ENCODE measurements at places on chromosomes 3 and 15.
A peak's percentile ranks its signal among the peaks of the same experiment; 100 is the strongest.

DNA sequence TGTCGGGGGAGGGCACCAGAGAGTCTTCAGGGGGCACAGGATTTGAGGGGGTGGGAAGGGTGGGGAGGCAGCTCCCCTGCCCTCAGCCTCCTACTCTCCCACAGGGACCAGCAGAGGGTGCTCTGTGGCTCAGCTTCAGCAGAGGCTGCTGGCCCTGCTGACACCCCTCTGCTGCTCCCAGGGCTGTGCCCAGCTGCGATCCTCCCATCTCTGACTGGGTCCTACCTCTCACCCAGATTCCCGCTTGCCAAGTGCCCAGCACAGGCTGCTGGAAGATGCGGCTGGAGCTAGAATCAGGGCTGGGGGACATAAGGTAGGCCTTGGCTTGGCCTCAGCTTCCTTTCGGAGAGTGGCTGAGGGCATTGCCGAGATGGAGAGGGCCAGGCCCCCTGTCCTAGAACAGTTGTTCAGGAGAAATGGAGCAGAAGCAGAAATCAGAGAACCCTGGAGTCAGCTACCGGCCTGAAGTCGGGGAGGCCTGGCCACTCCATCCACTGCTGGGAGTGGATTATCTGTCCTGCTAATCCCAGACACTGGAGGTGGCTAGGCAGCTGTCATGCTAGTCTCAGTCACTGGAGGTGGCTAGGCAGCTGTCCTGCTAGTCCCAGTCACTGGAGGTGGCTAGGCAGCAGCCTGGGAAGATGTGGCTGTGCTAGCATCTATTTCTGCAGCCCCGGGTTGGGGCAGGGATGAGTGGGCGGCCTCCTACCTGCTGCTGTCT is 3.9 kb downstream of the GRM2 start:
- no peak for DNase-seq

DNA sequence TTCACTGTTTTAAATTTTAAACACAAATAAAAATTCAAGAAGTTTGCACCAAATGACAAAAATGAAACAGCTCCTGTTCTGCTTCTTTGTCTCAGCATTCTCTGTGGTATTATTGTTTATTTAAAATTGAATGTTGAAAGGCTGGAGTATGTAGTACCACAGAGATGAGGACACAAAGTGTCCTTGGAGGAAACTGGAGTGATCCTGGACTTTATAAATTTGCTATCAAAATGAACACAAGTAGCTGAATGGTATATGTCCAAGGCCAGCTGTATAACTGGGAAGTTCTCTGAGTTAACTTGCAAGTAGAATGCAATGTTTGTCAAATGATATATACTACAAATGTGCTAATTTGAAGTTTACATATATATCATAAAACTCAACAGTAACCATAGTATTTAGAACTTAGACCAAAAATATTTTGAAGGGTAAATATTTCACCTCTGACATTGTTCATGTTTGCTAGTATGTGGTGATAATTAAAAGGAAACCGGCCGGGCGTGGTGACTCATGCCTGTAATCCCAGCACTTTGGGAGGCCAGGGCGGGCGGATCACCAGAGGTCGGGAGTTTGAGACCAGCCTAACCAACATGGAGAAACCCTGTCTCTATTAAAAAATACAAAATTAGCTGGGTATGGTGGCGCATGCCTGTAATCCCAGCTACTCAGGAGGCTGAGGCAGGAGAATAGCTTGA is 12.3 kb downstream of the BTLA start:
- DNase-seq, result no peak

GRCh38 chr3:80408030-80408721 is 640.4 kb upstream of the ROBO1 start:
- DNase-seq, result no peak

- DNase-seq, result no peak
Observed at GRCh38 chr3:114212646-114213045, 24.7 kb downstream of the ZNF80 start.

- no peak for DNase-seq
Observed at GRCh38 chr3:2352134-2352762, 253.6 kb downstream of the CNTN4 start.

DNA sequence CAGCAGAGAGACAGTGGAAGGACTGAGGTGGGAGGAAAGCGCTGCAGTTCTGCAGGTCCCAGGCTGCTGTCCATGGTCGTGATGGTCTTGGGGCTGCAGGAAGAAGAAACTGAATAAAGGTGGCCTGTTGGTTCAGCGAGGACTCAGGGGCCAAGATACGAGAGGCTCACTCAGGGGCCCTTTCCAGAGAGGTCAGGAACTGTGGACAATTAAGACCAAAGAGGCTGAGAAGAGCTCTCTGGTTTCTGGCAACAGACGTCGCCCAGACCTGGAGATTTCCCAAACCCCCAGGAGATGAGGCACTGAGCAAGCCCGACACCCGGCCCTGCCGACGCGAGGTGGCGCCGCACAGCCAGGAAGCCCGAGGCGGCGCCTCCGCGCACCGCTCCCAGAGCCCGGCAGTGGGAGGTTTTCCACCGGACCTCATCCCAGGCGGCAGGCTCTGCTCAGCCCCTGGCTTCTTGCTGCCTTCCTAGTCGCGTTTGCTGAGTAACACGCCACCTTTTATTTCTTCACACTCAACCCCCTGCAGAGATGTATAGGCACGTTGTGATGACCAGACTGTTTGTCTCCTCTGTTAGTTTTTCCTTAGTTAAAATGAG is 56.4 kb upstream of the ARRDC4 start:
- DNase-seq, result peak; percentile 26

GRCh38 chr3:187039723-187040414 is 99.4 kb downstream of the RPL39L start:
- no peak for DNase-seq

DNA sequence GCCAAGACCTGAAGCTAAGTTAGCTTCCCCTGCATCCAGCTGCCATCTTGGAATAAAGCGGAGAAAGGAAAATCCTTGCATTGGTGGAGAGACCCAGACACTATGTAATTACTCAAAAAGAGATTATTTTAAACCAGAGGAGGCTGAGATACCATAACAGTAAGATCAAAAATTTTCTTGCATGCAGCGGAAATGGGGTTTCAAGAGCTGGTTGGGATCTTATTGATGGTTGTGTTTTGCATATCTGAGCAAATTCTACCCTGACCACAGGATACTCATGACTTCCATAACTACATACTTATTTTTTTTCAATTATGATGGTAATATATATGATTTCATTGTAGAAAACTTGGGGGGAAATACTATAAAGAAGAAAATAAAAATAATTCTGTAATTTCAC is 17.5 kb downstream of the TMEM158 start:
- DNase-seq, result no peak

DNA sequence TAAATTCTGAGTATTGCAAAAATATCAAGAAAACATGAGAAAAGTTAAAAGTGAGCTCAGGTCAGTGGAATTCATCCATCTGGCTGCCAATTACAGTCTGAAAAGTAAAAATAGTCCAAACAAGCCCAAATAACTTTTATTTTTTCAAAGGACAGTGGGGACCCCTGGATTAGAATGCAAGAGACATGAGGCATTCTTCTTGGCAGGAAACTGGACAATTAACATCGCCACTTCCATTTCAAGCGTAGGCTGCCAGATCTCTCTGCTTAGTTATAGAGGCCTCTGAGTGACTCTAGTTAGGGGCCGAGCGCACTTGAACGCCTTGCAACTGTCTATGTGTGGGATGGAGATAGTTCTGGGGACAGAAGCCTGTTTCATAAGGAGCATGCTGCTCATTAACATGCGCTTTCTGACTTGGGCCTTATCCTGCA is 189.1 kb downstream of the GHSR start:
- DNase-seq, result no peak

- no peak for DNase-seq
Observed at GRCh38 chr3:9110802-9111201, 138.6 kb downstream of the SRGAP3 start.

DNA sequence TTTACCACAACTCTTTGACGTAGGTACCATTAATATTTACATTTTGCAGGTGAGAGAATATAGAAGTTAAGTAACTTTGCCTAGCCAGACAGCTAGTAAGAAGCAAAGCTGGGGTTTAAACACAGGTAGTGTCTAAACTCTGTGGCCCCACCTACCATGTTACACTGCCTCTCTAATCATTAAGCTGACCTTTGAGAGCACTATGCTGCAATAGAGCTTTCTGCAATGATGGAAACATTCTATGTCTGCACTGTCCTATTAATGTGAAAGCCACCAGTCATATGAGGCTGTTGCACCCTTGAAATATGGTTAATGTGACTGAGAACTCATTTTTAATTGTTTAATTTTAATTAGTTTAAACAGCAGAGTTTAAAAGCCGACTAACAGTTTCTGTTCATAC is 6.3 kb upstream of the RARB start:
- DNase-seq, result no peak

GRCh38 chr15:38600236-38600635 is 35.6 kb upstream of the RASGRP1 start:
- no peak for DNase-seq

GRCh38 chr15:76340803-76341365 is 4.3 kb downstream of the ISL2 start:
- DNase-seq, result peak; percentile 43

DNA sequence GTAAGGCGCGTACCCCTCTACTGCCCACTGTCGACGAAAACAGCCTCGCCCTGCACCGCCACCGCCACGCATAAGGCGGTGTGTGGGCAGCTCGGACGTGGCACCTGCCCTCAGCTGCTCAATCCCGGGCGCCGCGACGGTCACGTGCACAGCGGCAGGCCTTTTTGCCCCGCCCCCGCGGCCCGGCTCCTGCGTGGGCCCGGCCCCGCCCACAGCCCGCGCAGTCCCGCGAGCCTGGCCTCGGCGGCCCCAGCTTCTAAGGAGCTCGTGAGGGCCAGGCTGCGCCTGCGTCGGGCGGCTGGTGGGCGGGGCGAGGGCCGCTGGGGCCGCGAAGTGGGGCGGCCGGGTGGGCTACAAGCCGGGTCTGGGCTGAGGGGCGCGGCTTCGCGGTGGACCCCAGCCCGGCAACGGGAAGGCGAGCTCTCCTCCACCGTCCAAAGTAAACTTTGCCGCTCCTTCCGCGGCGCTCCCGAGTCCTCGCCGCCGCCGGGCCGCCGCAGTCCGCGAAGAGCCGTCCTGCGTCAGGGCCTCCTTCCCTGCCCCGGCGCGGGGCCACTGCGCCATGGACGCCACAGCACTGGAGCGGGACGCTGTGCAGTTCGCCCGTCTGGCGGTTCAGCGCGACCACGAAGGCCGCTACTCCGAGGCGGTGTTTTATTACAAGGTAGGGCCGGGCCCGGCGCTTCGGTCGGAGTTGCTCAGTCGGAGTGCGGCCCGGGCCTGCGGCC is at the start of gene CAPN7:
Gene CAPN7, plus strand, starts transcription at position 313 of the 728 bp plus-strand sequence. Its CDS starts 250 bp downstream, at position 563.
- no peak for DNase-seq

GRCh38 chr3:15451216-15452113 is 24.1 kb downstream of the EAF1 start:
- DNase-seq, result no peak

DNA sequence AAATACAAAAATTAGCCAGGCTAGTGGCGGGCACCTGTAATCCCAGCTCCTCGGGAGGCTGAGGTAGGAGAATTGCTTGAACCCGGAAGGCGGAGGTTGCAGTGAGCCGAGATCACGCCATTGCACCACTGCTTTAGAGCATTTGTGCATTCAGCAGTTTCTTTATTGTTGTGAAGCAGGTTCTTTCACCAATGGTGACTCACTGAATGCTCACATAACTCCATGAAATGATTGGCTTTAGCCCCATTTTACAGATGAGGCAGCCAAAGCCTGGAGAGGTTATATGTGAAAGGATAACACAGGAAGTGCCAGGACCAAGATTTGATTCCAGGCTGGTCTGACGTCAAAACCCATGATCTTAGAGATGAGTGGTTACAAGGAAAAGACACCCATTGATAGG is 195.2 kb downstream of the SLCO3A1 start:
- DNase-seq, result no peak

- DNase-seq, result no peak
Observed at GRCh38 chr3:191100516-191100915, 98.5 kb upstream of the OSTN start.

GRCh38 chr3:126997455-126998038 is 14.6 kb downstream of the PLXNA1 start:
- DNase-seq, result no peak

DNA sequence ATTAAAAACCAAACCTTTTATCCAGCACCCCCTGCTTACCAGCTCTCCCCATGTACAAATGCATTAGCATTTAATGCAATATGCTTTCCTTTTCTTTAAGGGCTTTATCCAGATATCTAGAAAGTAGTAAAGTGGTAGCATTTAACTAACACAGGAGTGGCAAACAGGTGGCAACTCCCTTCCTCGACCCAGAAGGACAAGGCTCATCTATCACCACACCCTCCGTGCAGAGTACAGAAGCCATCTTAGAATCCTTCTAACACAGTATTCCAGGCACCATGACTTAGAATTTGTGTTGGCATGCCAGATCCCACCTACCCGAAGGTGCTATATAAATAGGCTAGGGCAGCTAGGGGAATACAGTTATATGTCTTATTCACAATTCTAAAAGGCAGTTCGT is 148.6 kb upstream of the NSMCE3 start:
- DNase-seq, result no peak

- DNase-seq, result no peak
Observed at GRCh38 chr15:32033186-32033890, 3.0 kb downstream of the CHRNA7 start.

DNA sequence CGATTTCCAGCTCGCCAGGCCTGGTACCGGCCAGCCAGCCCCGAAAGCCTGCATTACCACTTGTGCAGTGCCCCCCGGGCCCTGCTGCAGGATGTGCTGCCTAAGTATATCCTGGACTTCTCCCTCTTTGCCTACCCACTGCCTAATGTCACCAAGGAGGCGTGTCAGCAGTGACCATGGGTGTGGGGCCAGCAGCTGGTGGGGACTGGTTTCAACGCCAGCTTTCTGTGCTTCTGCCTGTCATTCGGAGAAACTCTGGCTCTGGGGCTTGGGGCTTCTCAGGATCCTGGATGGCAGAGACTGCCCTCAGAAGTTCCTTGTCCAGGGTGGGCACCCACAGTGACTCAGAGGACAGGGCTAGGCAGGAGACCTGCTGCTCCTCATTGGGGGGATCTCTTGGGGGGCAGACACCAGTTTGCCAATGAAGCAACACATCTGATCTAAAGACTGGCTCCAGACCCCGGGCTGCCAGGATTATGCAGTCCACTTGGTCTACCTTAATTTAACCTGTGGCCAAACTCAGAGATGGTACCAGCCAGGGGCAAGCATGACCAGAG is 1.5 kb downstream of the CHST14 start:
- no peak for DNase-seq

- DNase-seq, result no peak
Observed at GRCh38 chr3:194294199-194294894, 56.8 kb downstream of the CPN2 start.

GRCh38 chr3:151604891-151605290 is 128.8 kb upstream of the AADACL2 start:
- no peak for DNase-seq

GRCh38 chr15:68894208-68894607 is 36.1 kb upstream of the SPESP1 start:
- DNase-seq, result no peak
